ENCODE measurements at places on chromosomes 3 and 15. TPM values are rescaled to one million over a fixed set of nuclear protein-coding genes. Genes with fewer than 3 reads are reported as not detected.

INKA1 gene
- total RNA-seq = 2.2 TPM

DISP2 gene
- total RNA-seq = 10.0 TPM

PPP1R14D gene
- total RNA-seq = 0.64 TPM

SCN10A gene
- total RNA-seq = not detected

STOML1 gene
- 6.9 TPM for total RNA-seq

C3orf33 gene
- total RNA-seq = 3.2 TPM

DNA sequence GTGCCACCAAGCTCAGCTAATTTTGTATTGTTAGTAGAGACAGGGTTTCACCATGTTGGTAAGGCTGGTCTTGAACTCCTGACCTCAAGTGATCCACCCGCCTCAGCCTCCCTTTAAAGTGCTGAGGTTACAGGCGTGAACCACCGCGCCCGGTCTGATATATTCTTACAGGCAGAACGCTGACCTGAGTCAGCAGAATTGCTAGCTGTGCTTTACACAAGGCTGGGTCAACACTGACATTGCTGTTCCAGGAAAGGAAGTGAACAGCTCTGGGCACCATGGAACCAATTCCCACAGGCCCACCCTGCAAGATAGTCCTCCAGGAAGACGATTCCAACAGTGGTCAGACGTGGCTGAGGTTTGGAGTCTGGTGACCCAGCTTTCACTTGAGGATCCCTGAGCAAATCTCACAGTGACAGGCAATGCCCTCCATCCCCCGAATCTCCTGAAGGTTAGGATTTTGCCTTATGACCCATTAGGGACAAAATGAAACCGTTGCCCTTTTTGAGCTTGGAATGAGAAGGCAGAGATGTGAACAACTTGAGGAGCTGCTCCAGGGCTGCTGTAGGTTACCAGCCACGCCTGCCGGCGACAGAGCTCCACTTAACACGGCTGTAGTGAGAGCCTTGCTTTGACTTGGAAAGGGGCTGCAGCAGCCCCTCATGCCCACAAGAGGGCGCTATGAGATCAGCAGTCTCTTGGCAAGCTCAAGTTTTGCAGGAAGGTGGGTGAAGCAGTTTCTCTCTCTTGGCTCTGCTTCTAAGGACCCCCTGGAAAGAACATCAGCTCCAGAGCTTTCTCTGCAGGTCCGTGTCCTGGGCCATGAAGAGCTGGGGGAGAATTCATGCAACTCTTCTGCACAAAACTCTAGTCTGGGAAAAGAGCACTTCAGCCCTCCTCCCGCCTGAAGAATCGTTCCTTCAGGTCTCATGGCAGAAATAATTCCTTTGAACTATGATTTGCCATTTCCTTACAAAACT, 74.1 kb downstream of the SENP2 start:
- peak; percentile 68 for DNase-seq
- no peaks in the 10 kb centered on the region for H3K27me3 ChIP-seq
- no peak overlapping the region for H3K27ac ChIP-seq
- H3K36me3 ChIP-seq = peaks cover 7% of the 10 kb centered on the region
- no peak overlapping the region for H3K4me3 ChIP-seq
- peaks cover 3% of the 10 kb centered on the region for H3K4me1 ChIP-seq

DNA sequence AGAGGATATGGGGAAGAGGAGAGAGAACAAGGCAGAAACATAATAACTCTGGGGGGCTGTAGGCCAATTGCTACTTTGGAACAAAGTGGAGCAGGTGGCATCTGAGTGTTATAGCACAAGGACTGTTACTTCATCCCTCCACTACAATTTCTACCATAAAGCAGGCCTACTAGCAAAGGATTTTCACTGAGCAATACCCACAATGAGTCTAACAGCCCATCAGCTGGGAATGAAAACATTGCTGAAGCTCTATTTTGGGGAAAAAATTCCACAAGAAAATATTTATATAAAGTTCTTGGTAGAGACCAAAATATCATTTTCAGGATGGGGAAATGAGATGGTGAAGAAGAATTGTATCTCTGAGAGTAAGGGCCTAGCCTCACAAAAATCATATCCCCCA, 3.6 kb upstream of the SHC4 start:
- H3K27me3 ChIP-seq = peaks cover 20% of the 10 kb centered on the region
- H3K36me3 ChIP-seq = no peaks in the 10 kb centered on the region

DNA sequence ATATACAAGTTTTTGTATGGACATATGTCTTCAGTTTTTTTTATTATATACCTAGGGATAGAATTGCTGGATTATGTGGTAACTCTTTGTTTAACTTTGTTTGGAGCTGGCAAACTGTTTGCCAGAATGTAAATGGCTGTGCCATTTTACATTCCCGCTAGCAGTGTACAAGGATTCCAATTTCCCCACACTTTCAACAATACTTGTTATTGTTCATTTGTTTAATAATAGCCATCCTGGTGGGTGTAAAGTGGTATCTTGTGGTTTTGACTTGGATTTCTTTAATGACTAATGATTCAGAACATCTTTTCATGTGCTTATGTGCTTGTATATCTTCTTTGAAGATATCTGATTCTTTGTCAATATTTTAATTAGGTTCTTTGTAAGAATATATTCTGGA, 64.4 kb downstream of the ZNF609 start:
- no peak overlapping the region for H3K4me3 ChIP-seq
- peaks cover 23% of the 10 kb centered on the region for H3K4me1 ChIP-seq
- H3K27me3 ChIP-seq = no peaks in the 10 kb centered on the region
- H3K36me3 ChIP-seq = no peaks in the 10 kb centered on the region
- H3K27ac ChIP-seq = no peak overlapping the region

DNA sequence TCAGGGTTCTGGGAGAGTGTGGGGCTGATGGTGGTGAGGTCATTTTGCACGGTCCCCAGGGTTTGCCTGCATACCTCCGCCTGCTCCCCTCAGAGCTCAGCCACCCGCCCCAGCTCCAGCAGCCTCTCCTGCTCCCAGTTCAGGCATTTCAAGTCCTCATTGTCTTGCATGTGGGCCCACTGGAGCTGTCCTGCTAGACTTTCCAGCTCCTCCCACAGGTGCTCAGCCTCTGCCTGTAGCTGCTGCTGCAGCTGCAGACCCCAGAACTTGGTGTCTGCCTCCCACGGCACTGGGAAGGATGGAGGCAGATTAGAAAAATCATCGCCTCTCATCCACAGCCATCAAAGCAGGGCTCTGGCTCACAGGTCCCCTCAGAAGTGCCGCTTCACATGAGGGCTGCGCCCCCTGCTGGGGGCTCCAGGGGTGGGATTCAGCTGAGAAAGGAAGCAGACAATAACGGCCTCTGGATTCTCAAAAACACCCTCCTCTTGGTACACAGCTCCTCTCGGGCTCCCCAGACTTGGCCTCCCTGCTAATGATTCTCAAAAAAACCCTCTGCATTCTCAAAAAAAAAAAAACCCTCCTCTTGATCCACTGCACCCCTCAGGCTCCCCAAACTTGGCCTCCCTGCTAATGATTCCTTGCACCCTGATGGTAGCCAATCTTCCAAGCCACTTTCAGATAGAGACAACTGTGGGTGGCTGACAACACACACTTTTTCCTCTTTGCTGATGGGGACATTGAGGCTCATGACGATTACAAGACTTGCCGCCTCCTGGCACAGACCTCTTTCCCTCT, 89.3 kb upstream of the C2CD4B start:
- peak; percentile 35 for DNase-seq
- H3K4me3 ChIP-seq = no peak overlapping the region
- H3K36me3 ChIP-seq = no peaks in the 10 kb centered on the region
- no peaks in the 10 kb centered on the region for H3K4me1 ChIP-seq
